ENCODE measurements at places on chromosomes 3 and 15.

DNA sequence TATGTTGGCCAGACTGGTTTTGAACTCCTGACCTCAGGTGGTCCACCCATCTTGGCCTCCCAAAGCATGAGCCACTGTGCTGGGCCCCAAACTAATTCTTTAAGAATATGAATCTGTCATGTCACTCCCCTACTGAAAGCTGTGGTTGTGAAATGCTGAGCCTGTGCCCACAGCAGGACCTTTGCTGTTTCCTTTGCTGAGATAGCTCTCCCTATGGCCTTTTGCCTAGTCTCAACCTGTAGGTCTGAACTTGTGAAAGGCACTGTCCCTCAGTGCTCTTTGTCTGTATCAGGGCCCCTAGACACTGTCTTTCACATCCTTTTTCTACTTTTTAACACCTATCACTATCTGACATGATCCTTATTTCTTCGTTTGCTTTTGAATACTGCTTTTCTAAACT, 62.7 kb upstream of the CCR4 start:
- no peak for DNase-seq

- no peak for DNase-seq
These were observed 509.3 kb downstream of the VGLL3 start for GRCh38 chr3:86481636-86482035.

GRCh38 chr15:75452364-75452864, 924 bp upstream of the SIN3A start:
- DNase-seq = peak; percentile 77

DNA sequence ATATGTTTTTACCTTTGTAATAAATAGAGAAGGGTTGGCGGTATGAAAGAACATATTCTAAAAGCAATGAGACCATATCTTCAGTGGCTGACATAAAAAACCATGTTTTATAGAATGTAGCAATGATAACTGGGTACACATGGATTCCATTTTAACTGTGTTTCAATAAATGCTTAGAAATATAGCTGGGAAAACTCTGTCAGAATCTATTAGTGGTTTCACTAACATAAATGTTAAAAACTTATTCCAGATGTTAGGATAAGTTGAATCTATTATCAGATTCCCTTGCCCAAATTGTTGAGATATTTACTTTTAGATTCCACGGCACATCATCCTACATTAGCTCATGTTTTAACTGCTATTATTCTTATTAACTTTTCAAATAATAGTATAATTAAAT, 772.2 kb upstream of the ALCAM start:
- no peak for DNase-seq

GRCh38 chr3:179401561-179401960, 49.7 kb downstream of the GNB4 start:
- no peak for DNase-seq

DNA sequence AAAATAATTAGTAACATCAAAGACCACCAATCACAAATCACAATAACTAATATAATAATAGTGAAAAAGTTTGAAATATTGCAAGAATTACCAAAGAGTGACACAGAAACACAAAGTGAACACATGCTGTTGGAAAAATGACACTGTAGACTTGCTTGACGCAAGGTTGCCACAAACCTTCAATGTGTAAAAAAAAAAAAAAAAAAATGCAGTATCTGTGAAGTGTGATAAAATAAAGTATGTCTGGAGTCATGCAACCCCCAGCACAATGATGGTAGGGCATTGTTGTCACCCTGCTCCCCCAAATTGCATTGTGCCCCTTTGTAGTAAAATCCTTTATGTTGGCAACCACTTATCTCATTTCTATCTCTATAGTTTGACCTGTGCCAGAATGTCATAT, 190.6 kb downstream of the PLCL2 start:
- no peak for DNase-seq

GRCh38 chr3:153679714-153680113, 441.5 kb upstream of the ARHGEF26 start:
- DNase-seq = no peak

DNA sequence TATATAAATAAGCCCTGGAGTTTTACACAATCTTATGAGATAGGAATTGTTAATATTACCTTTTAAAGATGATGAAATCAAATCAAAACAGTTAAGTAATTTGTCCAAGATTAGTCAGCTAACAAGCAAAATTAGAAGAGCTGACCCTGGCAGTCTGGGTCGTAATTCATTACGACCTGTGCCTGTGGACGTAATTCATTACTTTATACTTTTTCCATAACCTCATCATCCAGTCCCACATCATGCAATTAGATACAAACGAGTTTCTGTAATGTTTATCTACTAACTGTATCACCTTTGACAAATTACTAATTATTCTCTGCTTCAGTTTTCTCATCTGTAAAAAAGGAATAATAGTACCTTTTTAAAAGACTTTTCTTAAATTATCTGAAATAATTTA, 665.9 kb downstream of the ZBBX start:
- no peak for DNase-seq

DNA sequence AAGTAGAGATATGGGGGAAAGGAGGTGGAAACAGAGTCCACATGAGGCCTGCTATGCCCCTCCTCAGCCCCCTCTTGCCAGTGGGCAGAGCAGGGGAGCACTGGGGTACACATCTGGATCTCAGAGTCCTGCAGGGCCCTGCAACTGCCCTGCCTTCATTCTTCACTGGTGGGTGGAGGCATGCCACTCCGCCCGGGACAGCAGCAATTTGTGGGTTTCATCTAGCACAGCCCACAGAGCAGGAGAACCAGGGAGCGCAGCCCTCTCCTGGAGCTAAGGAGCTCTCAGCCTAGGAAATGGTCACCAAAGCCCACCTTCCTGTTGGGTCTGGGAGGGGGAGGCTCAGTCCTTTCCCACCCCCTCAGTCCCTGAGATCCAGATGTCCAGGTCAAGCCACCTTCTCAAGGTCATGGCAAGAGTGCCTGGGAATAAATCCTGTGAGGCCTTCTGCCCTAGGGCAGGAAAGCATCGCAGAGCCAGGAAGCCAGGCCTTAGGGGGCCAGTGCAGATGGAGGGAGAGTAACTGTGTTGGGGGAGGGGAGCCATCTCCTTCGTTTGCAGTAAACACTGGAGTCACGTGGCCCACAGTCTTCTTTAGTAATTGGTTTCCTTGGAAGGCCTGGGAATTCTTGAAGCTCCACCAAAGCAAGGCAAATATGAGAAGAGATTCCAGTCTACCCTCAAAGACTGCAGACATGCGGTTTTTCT, 31.0 kb downstream of the ANP32A start:
- DNase-seq = no peak

DNA sequence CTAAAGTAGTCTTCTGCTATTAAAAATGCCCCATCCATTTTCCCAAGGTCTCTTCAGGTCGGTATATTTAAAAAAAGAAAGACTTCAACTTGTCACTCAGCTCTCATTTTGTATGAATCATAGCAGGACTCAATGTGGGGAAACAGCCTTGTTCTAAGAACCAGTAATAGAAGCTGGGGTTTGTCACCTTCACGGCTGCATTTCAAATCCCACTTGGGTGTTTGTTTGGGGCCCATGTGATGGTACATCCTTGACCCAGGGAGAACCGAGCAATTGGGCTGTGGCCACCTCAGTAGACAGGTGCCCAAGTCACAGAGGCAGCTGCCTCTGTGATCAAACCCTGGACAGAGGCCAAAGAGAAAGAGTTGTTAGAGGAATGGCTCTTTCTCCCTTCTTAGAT, 70.3 kb upstream of the ARL8B start:
- DNase-seq = no peak

DNA sequence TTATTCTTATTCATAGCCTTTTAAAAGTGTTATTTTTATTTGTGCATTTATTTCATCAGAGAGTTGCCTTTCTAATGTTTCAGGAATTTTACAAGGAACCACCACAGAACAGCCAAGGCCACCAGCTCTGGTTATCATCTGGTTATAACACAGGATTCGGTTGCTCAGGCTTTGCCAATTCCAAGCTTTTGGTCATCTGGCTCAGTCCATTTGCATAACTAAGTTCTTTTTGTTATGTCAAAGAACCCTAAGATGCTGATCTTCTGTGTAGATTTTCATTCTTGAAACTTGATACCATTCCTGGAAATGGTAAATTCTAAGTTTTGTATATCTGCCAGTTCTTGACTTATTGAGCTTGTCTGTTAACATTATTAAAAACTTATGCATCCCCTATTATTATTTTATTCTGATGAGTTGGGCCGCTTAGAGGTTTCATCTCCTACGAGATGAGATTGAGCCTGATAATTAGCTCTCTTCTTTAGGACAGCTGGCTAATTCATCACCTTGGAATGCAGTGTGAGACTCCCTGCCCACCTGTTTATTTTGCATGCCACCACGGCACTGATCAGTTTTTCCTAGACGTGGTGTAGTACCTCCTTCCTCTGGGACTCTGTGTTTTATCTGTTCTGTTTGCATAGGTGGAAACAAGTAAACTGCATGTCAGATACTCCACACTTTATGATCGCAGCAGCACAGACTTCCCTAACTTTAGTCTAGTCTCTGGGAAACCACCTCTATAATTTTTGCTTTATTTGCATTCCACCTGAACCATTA, 264.8 kb downstream of the SLCO3A1 start:
- peak; percentile 21 for DNase-seq

- no peak for DNase-seq
These were observed 74.5 kb upstream of the TSPAN3 start for GRCh38 chr15:77145370-77145769.

GRCh38 chr15:93759629-93760028, 471.7 kb upstream of the MCTP2 start:
- DNase-seq = no peak

DNA sequence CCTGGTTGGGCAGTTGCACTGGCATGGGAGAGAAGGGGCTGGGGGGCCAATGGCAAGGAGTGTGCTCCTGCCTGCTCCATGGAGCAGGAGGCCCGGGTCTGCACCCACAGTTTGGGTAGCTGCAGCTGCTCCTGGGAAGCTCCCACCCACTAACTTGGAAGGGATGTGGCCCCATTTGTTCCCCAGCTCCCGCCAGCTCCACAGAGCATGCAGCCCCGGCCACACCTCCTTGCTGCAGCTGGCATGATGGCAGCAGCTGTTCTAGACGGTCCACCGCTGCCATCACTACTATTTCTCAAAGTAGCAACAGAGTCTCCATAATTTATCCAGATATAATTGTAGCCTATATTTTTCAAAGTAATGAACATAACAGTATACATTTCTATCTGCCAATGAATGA, 65.8 kb downstream of the PIK3CB start:
- no peak for DNase-seq

DNA sequence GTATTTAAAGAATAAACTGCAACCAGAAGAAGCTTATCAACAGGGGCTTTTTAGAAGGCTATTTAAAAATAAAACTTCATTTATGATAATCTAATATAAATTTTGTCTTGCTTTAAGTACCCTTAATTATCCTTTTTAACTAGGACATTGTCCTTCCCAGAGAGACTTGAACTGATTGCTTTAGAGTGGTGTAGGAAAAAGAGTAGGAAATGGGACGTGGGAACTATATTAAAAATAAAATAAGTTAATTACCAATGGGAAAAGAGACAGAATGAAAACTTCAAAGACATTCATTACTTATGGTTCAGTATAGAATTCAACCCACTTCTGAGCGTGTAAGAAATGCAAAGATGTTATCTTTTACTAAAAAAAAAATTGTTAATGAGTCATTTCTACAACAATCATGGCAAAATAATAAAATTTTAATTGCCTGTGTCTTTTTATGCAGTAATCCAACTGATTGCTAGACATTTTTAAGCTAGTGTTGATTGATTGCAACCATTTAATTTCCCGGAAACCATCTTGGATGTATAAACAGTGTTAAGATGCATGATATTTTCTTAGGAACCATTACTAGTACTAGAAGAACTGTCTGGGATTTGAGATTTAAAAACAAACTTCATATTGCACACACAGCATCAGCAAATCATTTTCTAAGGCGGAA, 298.8 kb upstream of the UMPS start:
- DNase-seq = no peak

DNA sequence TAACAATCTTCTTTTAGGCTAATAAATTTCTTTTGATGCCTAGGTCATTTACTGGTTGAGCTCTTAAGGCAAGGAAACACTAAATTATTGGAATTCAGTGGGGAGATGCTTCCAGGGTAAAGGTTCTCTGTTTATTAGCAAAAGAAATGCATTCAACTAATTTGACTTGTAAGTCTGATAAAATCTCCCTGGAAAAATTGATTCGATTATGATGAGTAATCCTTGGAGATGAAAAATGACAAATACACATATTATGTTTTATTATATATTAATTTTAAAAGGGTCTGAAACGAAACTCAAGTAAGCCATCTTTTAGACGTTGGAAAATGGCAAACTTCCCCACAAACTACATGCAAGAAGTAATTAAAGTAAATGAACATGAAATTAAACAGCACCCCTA, 328.0 kb downstream of the FOXP1 start:
- DNase-seq = no peak

DNA sequence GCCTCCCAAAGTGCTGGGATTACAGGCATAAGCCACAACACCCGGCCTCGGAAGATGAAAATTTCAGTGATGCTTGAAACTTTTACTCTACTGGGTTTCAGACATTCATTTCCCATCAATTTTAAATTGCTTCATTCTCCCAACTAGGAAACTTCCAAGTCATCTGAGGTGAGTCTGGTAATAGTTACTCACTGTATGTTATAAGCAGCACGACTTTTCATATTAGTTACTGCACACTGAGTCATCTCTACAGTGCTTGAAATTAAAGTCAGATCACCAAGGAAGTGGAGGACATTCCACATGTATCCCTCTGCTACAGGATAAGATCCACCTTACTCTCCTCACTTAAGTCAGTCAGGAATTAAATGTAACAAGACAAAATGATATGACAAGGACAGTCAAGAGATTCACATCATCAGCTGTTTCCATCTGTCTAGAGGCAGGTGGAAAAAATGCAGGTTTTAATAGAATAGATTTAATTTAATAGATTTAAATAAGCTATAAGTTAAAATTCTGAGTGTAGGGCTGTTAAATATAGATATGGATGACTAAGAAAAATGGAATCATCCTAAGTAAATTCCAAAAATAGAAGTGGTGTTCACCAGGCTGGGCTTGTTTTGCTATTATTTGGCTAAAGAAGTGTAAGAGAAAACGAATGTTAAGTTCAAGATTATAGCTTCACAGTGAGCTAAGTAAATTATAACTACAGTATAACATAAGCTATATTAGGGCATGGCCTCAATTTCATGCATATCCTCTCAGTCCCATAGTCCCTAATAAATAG, 104.4 kb downstream of the TMCO5A start:
- DNase-seq = peak; percentile 91

DNA sequence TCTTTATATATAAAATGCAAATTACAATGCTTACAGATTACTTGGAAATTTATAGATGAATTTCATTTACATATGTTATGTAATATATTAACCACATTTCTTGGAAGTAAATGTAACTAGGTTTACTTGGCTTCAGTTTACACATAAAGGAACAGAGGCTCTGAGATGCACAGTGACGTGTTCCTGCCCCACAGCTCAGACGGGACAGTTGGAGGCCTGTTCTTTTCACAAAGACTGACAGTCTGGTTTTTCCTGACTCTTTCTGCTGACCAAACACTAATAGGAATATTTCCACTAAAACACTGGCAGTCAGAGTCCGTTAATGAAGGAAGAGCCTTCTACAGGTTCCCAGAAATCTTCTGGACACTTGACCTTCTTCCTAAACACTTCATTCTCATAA, 336.1 kb downstream of the MFSD1 start:
- no peak for DNase-seq
